ENCODE measurements at places on chromosomes 4 and X. TPM values are rescaled to one million over a fixed set of nuclear protein-coding genes. Genes with fewer than 3 reads are reported as not detected.

TEX11 gene
- not detected for total RNA-seq

DUX4 gene
- total RNA-seq = 0.29 TPM

TMPRSS11F gene
- not detected for total RNA-seq

NEUROG2 gene
- not detected for total RNA-seq

STATH gene
- not detected for total RNA-seq

SEPTIN11 gene
- total RNA-seq = 139 TPM

TDO2 gene
- 1.0 TPM for total RNA-seq

GPR50 gene
- total RNA-seq = not detected

BRS3 gene
- total RNA-seq = 0.18 TPM

S100G gene
- total RNA-seq = not detected

PRICKLE3 gene
- 24.7 TPM for total RNA-seq

ETDB gene
- total RNA-seq = not detected

PSMD10 gene
- 32.9 TPM for total RNA-seq

ENAM gene
- total RNA-seq = 0.05 TPM

ANK2 gene
- 31.4 TPM for total RNA-seq

RNF150 gene
- 19.8 TPM for total RNA-seq

TMEM31 gene
- total RNA-seq = not detected

TEX13D gene
- total RNA-seq = not detected

CCDC120 gene
- 16.9 TPM for total RNA-seq

ITM2A gene
- 42.2 TPM for total RNA-seq

POLN gene
- 3.1 TPM for total RNA-seq

CTAG1A gene
- total RNA-seq = not detected

P2RY10 gene
- 0.39 TPM for total RNA-seq

CT45A6 gene
- total RNA-seq = not detected

CTAG2 gene
- total RNA-seq = not detected

CSAG1 gene
- not detected for total RNA-seq

KDM5C gene
- 163 TPM for total RNA-seq

S100P gene
- total RNA-seq = 2,292 TPM

PCDH18 gene
- 13.7 TPM for total RNA-seq

DMRTC1B gene
- 1.1 TPM for total RNA-seq

CSN2 gene
- total RNA-seq = not detected

MAGEA6 gene
- total RNA-seq = not detected

DKK2 gene
- 4.4 TPM for total RNA-seq

PPARGC1A gene
- 13.3 TPM for total RNA-seq

UGT2A1 gene
- total RNA-seq = not detected

MAGT1 gene
- total RNA-seq = 63.3 TPM

LNX1 gene
- total RNA-seq = 26.7 TPM

FAM156A gene
- total RNA-seq = 34.0 TPM

FAT4 gene
- total RNA-seq = 9.8 TPM

IL15 gene
- 7.0 TPM for total RNA-seq

TLR10 gene
- total RNA-seq = 0.10 TPM

HERC6 gene
- 10.1 TPM for total RNA-seq

SHOX gene
- total RNA-seq = not detected

ARHGAP4 gene
- 43.7 TPM for total RNA-seq

C4orf50 gene
- total RNA-seq = 0.05 TPM

PCDH19 gene
- total RNA-seq = 2.8 TPM

USP17L24 gene
- not detected for total RNA-seq

FGF13 gene
- total RNA-seq = 19.8 TPM

GPAT3 gene
- total RNA-seq = 3.3 TPM

RNF212 gene
- 5.1 TPM for total RNA-seq

FGFBP1 gene
- not detected for total RNA-seq

ARX gene
- total RNA-seq = not detected

SMR3B gene
- not detected for total RNA-seq

UGT2B10 gene
- total RNA-seq = not detected

GAGE12E gene
- total RNA-seq = not detected

TBX22 gene
- 0.18 TPM for total RNA-seq

TRIM61 gene
- 2.6 TPM for total RNA-seq

Measured in ureter (tissue), 1 donor.